ENCODE measurements at places on chromosomes 4 and X.

GRCh38 chrX:26050099-26050498, 88.0 kb upstream of the MAGEB18 start:
- DNase-seq: no peak

- peak; percentile 14 for DNase-seq
Measured at GRCh38 chr4:97396097-97396496, 747.2 kb downstream of the STPG2 start.

- no peak for DNase-seq
Measured at GRCh38 chrX:42708222-42708621, 69.7 kb downstream of the PPP1R2C start.

- no peak for DNase-seq
Measured at GRCh38 chrX:45900766-45901615, 644.2 kb downstream of the ZNF674 start.

DNA sequence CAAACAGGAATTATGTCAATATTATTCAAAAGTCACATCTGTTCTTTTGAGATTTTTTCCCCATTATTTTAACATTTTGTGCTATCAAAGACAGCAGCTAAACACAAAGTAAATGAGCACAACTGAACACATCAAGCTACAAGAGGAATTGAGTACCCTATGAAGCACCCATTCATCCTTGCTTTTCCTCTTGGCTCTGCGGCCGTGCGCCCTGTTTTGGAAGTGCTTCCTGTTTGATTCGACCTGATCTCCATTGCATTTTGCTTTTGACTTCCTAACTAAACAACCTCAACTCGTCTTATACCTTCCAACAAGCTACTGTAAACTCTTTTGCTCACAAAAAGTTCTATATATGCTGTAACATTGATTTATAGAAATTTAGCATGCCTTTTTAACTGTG, 85.0 kb downstream of the SCFD2 start:
- DNase-seq: no peak

GRCh38 chr4:38802561-38803355, 1.8 kb downstream of the TLR1 start:
- DNase-seq: no peak

DNA sequence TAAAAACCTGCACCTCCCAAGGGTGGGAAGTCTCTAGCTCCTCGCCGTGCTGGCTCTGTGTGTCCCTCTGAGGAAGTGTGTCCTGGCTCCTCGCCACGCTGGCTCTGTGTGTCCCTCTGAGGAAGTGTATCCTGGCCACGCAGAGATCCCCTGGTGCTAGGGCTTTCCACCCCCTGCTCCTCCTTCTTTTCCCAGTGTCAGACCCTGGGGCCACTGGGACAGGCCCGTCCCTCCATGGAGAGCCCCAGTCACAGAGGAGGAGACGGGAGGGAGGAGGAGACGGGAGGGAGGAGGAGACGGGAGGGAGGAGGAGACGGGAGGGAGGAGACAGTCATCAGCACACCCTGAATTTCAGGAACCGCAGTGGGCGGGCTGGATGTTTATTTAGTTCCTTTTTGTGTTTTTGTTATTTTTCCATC, 53.8 kb upstream of the HGFAC start:
- no peak for DNase-seq

- no peak for DNase-seq
Measured at GRCh38 chr4:164880489-164881262, 3.7 kb downstream of the APELA start.

GRCh38 chrX:119273420-119274192, 37.5 kb downstream of the PGRMC1 start:
- no peak for DNase-seq

GRCh38 chrX:68254738-68255645, 178.3 kb downstream of the OPHN1 start:
- no peak for DNase-seq

DNA sequence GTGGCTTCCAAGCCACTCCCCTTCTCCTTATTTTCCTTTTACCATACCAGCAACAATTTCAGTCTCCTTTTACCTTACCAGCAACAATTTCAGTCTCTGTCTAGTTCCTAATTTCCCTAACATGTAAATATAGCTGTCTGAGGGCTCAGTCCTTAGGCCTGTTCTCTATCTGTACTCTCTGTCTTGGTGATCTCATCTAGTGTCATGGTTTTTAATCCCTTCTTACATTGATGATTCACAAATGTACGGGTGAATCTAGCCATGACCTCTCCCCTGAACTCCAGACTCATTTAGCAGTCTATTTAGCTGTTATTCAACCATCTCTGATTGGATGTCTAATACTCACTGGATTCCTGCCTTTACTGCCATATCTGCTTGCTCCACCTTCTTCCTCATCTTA, 7.2 kb downstream of the IL15 start:
- DNase-seq: no peak

DNA sequence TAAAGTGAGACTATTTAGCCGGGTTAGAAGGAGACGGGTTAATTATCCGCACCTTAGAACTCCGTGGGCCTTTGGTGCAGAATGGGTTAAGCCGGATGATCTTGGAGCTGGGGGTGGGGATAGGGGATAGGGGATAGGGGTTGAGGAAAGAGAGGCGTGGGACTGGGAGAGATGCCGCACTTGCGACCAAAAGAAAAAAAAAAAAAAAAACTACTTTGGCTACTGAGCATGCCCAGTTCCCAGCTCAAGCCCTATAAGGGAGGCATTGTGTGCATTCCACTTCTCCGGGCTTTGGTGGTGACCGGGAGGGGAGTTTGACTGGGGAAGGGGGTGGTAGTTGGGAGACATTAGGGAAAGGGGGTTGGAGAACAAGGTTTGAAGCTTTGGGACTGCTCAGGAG, at the start of gene SLITRK4:
SLITRK4 (minus strand) TSS at position 187 of the 400 bp plus-strand sequence. CDS start 4,993 bp downstream, outside the sequence.
- peak; percentile 44 for DNase-seq

- DNase-seq: no peak
Measured at GRCh38 chrX:17470136-17470535, 95.1 kb downstream of the NHS start.

DNA sequence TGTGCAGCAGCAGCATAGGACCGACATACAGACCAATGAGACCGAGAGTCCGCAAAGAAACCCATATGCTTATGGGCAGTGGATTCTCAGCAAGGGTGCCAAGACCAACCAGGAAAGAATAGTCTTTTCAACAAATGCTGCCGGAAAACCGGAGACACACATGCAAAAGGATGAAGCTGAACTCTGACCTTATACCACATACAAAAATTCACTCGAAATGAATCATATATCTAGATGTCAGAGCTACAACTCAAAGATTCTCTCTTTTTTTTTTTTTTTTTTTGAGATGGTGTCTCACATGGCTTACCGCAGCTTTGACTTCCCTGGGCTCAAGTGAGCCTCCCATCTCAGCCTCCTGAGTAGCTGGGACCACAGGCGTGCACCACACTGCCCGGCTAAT, 16.0 kb upstream of the MXD4 start:
- DNase-seq: no peak

DNA sequence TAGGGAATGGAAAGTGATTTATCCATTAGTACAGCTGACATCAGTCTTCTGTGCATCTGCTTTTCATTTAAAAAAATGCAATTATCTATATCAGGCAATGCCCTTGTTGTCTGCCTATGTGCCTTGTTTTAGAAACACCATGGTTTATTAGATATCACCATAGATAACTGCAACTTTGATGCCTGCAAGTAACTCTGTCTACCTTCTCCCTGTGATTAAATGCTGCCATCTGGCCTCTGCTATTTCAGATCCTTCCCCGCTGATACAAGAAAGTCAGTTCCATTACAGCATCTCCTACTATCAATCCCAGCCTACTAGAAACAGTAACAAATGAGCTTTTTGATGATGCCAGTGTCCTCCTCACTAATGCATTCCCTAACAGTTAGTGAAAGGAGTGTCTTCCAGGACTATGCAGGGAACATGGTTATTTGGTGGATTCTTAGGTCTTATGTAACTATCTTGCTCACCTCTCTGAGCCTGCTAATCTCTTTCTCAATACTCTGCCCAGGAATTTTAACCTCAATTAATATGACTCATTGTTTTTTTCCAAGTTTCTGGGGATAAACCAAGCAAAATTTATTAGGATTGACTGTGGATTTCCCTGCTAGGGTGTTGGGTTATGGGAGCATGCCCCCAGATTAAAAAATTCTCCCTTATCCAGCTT, 444.9 kb downstream of the RAPGEF2 start:
- no peak for DNase-seq

DNA sequence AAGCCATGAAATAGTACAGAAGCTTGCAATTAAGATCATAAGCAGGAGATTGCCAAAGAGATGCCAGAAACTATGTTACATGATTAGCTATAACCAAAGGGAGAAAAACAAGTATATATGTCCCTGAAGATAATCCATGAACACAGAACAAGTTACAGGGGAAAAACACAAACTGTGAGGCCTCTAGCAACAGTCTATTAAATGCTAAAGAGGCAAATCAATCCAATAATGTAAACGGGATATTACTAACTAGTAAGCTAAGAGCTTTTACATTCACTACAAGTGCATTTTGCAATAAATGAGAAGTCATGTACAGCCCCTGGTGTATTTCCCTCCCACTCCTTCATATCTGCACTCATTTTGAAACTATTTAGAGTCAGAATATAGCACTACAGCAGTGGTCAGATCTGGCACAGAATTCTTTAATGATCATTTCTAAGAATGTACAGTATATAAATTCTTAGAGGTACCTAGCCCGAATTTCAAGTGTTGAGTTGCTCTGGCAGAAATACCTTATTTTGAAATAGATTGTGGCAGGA, 449.8 kb upstream of the SMIM31 start:
- no peak for DNase-seq

- no peak for DNase-seq
Measured at GRCh38 chr4:105182211-105182610, 35.5 kb downstream of the TET2 start.

- DNase-seq: no peak
Measured at GRCh38 chrX:67917421-67918010, 373.7 kb downstream of the AR start.

DNA sequence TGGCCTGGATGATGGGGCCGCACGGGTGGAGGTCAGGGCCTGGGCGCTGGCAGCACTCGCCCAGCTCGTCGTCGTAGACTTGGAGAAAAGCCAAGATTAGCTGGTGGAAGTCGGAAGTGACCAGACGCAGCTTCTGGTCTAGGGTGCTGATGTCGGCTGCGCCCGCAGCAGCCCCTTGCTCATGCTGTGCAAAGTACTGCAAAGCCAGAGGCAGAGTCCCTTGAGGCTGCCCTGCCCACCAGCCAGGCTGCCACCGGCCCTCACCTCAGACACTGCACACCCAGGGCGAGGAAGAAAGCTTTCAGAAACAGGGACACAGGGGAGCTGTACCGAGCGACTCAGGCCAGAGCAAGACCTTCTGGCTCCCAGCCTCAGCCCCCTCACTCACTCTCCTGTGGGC, 9.7 kb upstream of the TREX2 start:
- no peak for DNase-seq

GRCh38 chrX:12137951-12138360, 317 bp upstream of the FRMPD4 start:
- DNase-seq: peak; percentile 41

- DNase-seq: no peak
Measured at GRCh38 chr4:1195109-1195671, 22.8 kb upstream of the SPON2 start.

DNA sequence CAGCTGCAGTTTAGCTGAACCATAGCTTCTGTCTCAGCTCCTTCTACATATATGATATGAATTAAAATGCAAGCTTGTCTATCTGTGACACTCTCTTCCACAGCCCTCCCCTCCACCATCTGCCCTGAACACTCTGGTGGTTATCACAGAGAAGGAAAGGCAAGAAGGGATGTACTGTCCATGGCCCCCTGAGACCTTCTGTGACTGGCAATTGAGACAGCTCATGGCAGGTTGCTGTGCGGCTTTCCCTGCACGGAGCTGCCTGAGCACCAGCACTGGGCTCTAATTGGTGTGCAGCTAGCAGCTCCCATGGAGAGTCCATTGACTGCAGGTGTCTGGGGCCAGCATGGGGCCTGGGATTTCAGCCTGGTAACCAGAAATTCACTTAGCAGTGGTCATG, 109.8 kb upstream of the ANXA3 start:
- no peak for DNase-seq

DNA sequence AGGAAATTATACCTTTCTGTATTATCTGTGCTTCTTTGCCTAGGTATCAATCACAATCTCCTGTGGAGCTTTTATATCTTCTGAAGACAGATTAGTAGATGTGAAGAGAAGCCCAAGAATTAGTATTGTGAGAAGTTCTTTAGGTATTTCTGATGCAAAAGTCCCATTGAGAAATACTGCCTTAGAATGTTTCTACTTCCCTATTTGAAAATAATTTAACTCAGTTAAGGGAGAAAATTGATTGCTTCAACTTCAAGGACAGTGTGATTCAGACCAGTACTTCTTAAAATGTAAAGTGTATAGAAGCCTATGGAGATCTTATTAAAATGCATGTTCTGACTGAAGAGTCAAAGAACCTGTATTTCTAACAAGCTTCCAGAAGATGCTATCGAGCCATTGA, 9.0 kb downstream of the EIF1AX start:
- no peak for DNase-seq

- DNase-seq: peak; percentile 76
Measured at GRCh38 chr4:81466841-81467671, 4.7 kb downstream of the RASGEF1B start.

- no peak for DNase-seq
Measured at GRCh38 chr4:137909529-137910309, 332.4 kb downstream of the SLC7A11 start.

DNA sequence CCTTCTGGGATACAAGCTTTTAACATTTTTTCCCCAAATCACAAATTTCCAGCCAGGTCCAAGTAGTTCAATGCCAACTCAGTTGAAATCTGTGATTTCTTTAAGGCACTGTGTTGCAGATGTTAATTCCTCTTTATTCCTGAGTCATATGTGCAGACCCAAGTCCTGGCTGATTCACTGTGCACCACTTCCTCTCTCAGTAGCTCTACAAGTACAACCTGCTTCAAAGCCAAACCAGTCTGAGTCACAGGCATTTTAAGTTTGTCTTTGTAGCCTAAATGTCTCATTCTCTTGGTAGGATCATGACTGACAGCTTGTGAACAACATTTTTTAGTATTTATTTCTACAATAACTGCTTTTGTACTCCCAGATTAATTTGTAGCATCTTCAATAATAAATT, 165.6 kb upstream of the S100G start:
- no peak for DNase-seq

DNA sequence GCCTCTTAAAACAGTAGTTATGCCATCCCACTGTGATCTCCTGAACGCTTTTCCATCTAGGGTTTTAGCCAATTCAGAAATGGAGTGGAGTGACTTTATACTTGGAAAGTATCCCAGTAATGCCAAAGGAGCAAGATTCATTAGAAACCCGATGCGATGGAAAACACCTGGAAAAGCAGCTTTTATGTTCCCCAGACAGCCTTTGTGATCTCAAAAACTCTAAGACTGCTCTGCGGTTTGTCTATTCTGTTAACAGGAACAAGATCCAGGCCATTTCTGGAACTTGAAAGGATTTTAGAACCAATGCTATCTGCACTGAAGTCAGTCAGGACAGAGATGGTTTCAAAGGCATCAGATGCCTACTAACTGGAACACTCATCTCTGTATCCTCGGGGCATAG, 145.1 kb downstream of the APBB2 start:
- DNase-seq: no peak

- peak; percentile 39 for DNase-seq
Measured at GRCh38 chr4:25065431-25065858, 34.7 kb upstream of the LGI2 start.

All from nephron progenitor cell (in vitro differentiated cells).